T-helper 17 cell (primary cell): ENCODE measurements at places on chromosomes 4 and X.

DNA sequence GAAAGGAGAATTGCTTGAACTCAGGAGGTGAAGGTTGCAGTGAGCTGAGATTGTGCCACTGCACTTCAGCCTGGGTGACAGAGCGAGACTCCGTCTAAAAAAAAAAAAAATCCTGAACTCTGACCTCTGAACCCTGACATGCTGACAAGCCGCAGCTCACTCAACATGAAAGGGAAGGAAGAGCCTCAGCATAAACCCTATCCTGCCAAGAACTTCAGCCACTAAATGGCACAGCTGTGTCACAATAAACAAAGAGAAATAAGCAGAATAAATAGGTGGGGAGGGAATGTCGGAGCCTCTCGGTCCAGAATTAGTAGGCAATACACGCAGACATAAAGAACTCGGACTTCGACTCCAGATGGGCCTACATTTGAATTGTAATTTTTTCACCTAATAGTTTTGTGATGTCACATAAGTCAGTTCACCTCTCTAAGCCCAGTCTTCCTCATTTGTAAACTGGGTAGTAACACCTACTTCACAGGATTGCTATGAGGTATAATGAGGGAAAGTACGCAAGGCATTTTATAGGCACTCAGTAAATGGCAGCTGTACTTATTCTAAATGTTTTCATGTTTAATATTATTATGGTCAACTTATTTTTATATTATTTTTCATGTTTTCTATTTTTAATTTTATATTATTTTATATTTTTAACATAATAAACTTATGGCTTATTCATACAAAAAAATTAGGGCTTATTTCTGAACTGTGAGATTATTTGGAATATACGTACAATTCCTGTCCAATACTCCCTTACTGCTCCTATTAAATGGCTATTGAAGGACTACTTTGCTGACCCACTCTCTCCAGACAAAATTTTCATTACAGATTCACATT lies 243.4 kb downstream of the SCFD2 start:
- no peak overlapping the region for H3K4me3 ChIP-seq
- H3K27ac ChIP-seq: no peak overlapping the region
- H3K36me3 ChIP-seq: no peaks in the 10 kb centered on the region
- no peaks in the 10 kb centered on the region for H3K27me3 ChIP-seq
- no peak for DNase-seq
- peaks cover 7% of the 10 kb centered on the region for H3K4me1 ChIP-seq

- H3K4me3 ChIP-seq: no peak overlapping the region
- no peaks in the 10 kb centered on the region for H3K4me1 ChIP-seq
- no peaks in the 10 kb centered on the region for H3K27me3 ChIP-seq
- H3K27ac ChIP-seq: no peak overlapping the region
Observed at GRCh38 chr4:162016991-162017390, 146.8 kb downstream of the FSTL5 start.

DNA sequence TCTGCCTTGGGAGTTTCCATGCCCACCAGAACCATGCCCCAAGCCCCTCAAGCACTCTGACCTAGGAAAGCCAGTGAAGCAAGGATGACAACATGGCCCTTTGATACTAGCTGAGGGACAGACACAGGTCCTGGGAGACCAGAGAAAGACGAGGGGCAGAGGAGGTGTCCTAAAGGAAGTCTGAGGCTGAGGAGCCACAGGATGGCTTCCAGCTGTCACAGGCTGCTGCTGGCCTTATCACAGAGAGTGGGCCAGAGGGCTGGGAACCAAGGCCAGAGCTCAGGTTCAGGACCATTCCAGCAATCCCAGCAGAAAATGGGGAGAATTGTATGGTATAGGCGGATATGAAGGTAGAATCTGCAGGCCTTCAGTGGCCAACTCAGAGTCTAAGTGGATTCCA lies 31.7 kb upstream of the MSANTD1 start:
- H3K36me3 ChIP-seq: peaks cover 13% of the 10 kb centered on the region
- no peak overlapping the region for H3K4me3 ChIP-seq
- DNase-seq: no peak
- no peak overlapping the region for H3K27ac ChIP-seq

- H3K36me3 ChIP-seq: no peaks in the 10 kb centered on the region
- H3K4me1 ChIP-seq: no peaks in the 10 kb centered on the region
- H3K4me3 ChIP-seq: no peak overlapping the region
Observed at GRCh38 chrX:96147681-96148080, 537.0 kb upstream of the DIAPH2 start.

GRCh38 chr4:3911252-3911856 lies 145.2 kb downstream of the ADRA2C start:
- H3K4me1 ChIP-seq: no peaks in the 10 kb centered on the region
- H3K4me3 ChIP-seq: no peak overlapping the region
- H3K27me3 ChIP-seq: peaks cover 23% of the 10 kb centered on the region
- no peak overlapping the region for H3K27ac ChIP-seq
- peaks cover 2% of the 10 kb centered on the region for H3K36me3 ChIP-seq
- no peak for DNase-seq
